ENCODE measurements at places on chromosomes 7 and 10.

DNA sequence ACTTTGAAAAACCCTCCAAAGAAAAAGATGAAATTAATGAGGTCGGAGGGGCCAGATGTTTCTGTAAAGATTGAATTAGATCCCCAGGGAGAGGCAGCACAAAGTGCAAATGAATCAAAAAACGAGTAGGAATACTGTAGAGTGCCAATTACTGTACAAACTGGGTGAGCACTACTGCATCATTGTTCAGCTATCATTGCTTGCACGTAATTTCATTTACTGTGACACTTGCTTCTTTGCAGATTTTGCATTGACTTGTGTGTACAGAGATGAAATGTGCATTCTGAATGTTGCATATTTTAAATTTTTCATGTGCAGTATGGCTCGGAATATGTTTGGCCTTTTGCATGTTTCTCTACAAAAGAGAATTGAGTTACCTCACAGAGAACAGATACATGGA lies 123.7 kb downstream of the LCOR start:
- DNase-seq, result no peak

GRCh38 chr10:92697663-92698511 lies 8.1 kb downstream of the HHEX start:
- no peak for DNase-seq

DNA sequence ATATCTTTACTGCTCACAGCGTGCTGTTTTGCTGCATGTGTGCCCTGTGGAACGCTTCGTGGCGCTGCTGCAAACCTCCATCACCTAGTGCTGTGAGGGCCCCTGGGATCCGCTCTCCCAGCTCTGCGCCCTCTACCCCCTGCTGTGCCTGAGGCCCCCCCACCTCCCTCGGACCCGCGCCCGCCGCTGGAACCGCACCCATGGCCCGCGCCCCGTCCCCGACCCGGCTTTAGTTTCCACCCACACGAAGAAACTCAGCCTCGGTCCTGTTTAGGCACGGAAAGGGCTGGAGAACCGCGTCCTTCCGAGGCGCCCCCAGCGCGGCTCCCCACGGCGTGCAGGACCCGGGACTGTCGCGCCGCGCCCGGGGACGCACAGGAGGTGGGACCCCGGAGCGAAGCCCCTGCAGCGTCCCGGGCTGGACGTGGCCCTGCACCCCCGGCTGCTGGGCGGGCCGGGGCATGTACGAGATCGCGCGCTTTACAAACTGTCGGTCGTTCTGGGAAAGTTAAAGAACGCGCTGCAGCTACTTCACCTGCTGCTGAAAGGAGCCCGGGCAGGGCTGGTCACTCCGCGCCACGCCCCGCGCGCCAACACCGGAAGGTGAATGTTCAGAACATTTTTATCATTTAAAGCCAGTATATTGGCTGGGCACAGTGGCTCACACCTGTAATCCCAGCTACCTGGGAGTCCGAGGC lies 54.3 kb downstream of the BMS1 start:
- DNase-seq, result no peak

DNA sequence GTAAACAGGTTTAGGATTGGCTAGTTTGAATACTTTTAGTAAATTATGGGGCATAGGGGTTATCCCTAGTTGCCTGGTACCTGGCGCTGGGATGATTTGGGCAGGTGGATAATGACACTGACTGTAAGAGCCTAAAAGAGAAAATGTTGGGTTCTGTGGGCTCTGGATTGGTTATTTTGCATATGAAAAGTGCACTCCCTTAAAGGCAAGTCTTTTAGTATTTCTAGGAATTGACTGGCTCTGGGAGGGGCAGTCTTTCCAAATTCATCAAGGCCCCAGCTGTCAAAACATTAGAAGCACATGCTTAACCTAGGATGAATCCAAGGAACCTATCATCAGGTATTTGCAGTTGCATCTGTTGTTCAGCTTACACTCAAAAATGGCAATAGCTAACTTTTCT lies 454.6 kb upstream of the SORCS1 start:
- no peak for DNase-seq

DNA sequence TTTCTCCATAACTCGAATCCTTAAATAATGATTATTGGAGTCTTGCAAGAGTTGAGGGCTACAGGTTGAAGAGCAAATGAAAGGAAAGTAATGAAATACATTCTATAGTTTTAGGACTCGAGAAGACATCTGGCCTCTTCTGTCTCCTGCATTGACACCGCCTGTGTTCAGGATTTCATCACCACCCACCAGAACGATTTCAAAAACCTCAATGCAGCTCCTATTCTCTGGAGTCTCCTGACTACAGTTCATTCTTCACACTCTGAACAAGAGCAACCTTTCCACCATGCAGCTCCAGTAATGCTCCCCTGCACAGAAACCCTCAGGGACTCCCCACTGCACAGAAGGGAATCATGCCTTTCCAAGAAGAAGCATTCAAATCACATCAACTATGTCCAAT lies 5.5 kb downstream of the IL15RA start:
- DNase-seq, result no peak

DNA sequence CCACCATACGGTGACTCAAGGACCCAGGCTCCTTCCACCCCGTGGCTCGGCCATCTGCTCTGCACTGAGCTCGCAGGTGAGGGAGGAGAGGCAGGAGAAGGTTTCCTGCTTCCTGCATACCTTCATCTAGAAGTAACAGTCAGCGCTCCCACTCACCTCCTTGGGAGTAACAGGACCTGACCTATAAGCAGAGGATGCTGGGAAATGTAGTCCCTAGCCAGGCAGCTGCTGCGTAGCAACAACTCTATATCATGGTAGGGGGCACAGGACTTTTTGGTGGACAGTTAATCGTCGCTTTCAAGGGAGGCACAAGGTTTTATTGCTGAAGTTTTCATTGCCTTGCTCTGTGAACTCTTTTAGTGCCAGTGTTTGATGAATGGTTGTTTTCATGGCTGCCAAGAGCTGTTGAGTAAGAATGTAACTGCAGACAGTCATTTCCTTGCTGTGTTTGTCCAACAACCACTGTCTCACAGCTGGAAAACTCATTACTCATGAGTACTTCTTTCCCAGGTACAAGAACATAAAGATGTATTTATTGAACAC lies 10.2 kb upstream of the ZFYVE27 start:
- DNase-seq, result peak; percentile 65

GRCh38 chr10:3886641-3887251 lies 101.7 kb upstream of the KLF6 start:
- DNase-seq, result peak; percentile 37

GRCh38 chr7:157487046-157487770 lies 150.4 kb downstream of the DNAJB6 start:
- no peak for DNase-seq

- no peak for DNase-seq
Measured at GRCh38 chr10:121823993-121824463, 103.8 kb downstream of the ATE1 start.

DNA sequence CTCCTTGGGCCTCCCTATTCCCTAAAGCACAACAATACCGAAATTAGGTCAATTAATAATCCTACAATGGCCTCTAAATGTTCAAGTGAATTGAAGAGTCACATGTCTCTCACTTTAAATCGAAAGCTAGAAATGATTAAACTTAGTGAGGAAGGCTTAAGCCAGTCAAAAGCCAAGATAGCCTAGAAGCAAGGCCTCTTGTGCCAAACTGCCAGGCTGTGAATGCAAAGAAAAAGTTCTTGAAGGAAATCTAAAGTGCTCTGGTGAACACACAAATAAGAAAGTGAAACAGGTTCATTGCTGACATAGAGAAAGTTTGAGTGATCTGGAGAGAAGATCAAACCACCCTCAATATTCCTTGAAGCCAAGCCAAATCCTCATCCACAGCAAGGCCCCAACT lies 57.2 kb downstream of the SLC29A4 start:
- DNase-seq, result no peak

DNA sequence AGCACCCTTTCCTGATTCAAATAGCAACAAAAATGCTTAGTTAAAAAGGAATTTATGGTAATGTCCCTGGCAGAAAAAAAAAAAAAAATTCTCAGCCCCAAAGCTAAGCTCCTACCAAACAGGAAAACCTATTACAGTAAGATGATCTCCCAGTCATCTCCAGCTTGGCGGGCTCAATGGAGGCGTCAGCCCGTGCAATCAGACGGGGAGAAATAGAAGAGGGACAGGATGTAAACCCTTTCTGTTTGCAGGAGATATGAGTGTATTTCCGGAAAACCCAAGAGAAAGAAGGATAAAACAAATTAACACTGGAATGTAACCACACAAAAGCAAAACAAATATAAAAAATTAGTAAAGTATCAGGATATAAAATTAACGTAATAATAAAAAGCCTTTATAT lies 242.8 kb downstream of the TCERG1L start:
- no peak for DNase-seq

DNA sequence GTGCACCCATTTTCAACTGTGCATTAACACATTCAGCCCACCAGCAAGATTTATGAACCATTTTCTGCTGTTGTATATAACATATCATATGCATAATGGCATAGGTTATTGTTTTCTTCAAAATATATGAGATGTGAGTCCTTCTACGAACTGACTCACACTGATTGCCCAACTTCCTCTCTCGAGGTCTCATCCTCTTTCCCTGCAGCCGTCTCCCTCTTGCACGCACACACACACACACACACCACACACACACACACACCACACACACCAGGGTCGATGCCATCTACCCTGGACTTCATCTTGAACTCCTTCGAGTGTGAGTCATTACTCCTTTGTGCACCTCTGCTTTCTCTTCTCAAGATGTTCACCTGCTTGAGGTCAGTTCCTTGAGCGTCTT lies 36.7 kb downstream of the EGFR start:
- no peak for DNase-seq

DNA sequence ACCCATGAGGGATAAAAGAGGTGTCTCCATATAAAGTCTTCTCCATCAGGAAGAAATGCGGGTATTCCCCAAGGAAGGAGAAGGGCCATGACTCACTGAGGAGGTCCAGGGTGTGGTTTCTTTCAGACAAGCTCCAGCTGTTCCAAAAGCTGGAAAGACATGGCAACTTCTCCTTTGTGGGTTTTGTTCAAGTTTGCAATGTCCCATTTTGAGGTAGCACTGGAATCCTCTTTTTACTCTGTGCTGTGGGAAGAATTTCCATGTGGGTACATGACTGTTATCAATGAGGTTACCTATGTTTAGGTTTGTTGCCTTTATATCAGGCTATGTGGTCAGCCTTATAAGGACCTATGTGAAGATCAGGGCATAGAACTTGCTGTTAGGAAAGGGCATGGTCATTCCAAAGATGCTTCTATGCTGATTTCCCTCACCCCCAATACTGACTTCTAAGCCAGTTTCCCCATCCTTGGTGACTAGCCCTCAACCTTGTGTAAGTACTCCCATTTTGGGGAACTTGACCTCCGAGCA lies 697.5 kb downstream of the INHBA start:
- no peak for DNase-seq
